ENCODE measurements at places on chromosomes 11 and 22.

- DNase-seq = no peak
Observed at GRCh38 chr11:66475349-66476172, 4.7 kb upstream of the DPP3 start.

- DNase-seq = no peak
Observed at GRCh38 chr11:2868506-2869133, 17.0 kb downstream of the CDKN1C start.

- DNase-seq = no peak
Observed at GRCh38 chr11:28793282-28793738, 685.1 kb downstream of the METTL15 start.

GRCh38 chr11:73914284-73914683 lies 36.5 kb upstream of the DNAJB13 start:
- DNase-seq = no peak

DNA sequence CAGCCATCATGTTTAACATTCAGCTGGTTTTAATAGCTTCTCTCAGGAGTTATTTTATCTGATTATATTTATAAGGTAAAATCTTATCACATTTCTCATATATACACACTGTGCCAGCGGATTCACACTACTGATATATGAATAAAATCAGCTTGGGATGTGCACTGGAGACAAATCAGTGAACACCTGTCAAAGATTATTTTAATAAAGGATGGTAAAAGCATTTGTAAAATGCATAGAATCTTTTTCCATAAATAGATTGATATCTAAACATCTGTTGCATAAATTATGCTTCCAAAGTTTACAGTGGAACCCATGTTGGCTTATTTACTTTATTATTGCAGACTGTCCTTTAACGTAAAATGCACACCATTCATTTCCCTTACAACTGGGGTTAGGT lies 1125.8 kb upstream of the CNTN5 start:
- DNase-seq = no peak

GRCh38 chr11:91066456-91067047 lies 843.7 kb upstream of the CHORDC1 start:
- no peak for DNase-seq

- DNase-seq = no peak
Observed at GRCh38 chr11:120197251-120197891, 13.5 kb upstream of the OAF start.
